SW480 (cell line): ENCODE measurements at places on chromosomes 7 and 10.
A peak's percentile ranks its signal among the peaks of the same experiment; 100 is the strongest.

DNA sequence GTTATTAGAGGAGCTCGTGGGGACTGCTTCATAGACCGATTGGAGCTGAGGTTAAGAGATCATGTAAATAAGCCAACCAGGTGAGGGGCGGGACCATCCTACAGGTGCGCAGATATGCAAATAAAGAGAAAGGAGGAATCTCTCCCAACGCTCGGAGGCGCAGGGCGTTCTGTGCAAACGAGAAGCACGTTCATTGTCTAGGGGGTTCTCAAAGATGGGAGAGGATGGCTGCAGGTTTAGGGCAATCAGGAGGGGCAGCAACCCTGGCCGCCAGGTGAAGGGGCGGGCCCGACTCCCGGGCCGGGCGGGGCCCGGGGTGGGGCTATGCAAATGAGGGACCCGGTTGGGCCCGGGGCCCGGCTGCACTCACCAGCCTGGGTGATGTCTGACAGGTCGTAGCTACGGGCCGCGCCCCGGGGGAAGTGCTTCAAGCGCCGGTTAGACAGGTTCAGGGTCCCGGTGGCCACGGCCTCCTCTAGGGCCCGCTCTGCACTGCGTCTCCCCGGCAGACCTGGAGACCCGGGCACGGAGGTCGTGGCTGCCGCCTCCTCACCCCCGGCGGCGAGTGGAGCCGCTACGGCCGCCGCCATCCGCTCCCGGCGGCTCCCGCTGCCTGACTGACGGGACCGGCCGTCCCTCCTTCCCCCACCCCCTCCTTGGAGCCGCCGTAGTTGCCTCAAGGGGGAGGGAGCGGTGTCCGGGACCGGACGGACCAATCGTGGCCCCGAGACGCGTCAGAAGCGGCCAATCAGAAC is at the start of gene LRCH4:
Gene LRCH4, minus strand, starts transcription at position 619 of the 755 bp plus-strand sequence. Its CDS starts 29 bp downstream, at position 590.
- DNase-seq = peak; percentile 78

- no peak for DNase-seq
Measured at GRCh38 chr10:67852761-67853160, 14.8 kb upstream of the DNAJC12 start.

DNA sequence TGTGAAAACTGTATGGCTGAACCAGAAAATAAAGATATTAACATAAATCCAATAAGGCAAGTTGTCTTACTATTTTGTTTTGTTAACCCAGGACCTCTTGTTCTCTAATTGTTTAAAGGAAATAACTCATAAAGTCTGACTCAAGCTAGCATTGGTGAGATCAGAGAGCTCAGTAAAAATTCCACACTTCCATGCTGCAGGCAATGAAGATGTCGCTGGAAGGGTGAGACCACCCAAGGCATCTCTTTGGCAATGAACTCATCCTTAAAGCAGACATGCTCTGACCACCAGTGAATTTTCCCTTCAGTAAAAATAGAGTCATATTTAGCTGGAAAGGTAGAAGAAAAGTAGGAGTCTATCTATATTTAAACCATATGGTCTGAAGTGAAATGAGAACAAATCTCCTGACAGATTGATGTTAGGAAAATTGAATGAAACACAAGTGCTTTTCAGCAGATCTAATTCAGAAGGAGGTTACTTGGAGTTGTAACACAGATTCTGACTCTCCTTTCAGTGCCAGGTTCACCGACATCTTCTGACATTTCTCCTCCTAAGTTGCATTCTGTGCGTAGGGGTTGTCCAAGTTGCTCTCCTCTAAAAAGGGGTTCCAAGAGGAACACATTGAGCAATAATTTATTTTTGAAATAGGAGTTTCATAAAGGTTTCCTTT is 32.8 kb upstream of the VIPR2 start:
- no peak for DNase-seq

- DNase-seq = no peak
Measured at GRCh38 chr7:135189961-135190360, 19.5 kb upstream of the CYREN start.

DNA sequence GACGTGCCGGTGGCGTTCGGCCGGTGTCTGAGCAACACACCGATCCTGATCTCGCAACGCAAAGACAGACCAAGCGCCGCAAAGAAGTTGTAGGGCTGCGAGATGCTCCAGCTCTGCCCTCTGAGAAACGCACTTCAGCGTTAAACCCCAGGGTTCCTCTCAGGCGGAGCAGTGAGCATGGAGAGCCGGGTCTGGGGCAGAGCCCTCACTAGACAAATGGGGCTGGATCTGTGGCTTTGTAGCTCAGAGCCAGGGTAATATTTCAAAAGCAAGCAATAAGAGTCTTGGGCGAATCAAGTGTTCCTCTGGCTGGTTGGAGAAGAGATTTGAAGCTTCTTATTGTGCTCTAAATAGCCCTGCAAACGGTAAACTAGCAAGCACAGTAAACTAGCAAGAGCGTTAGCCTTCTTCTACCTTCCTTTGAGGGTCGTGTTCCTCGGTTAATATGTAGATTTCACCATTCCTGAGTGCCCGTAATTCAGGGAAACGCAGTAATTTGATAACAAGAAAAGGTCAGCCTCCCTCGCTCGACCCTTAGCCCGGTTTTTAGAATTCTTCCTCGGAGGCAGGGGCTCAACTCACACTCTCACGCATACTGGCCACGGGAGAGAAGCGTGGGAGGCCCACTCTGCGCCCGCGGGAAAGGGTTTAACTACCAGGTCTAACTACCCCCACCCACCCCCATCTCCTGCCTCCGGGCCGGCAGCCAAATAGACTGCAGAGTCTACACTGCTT is 6.7 kb downstream of the SKAP2 start:
- peak; percentile 73 for DNase-seq

- peak; percentile 76 for DNase-seq
Measured at GRCh38 chr7:16989811-16990413, 108.1 kb upstream of the AGR3 start.

- no peak for DNase-seq
Measured at GRCh38 chr10:71255550-71255807, 43.1 kb downstream of the UNC5B start.

GRCh38 chr10:127948791-127949190 is 41.9 kb downstream of the PTPRE start:
- DNase-seq = no peak

GRCh38 chr7:70529914-70530585 is 601.9 kb upstream of the GALNT17 start:
- DNase-seq = no peak

- DNase-seq = no peak
Measured at GRCh38 chr7:135731-136645, 56.4 kb upstream of the FAM20C start.

DNA sequence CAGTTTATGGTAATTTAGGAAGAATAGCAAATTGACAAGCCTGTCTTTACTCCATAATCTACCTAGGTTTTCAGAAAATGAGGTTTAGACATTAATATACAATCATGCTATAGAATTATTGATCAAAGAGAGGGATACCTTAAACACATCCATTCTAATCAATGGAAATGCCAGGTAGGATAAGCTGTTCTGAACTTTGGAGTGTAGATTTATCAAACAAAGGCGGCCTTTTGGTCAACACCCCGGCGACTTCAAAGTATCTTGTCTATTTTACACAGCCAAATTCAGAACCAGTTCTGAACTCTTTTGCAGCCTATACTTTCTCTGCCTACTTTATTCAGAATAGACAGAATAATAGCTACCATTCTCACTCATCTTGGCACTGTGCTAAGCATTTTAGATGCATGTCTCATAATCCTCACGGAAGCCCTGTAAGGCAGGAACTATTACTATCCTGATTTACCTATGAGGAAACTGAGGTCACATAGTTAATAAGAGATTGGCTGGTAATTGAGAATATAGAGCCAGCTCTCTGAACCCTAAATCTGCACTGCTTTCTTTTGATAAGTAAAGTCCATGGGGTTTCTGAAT is 641.9 kb upstream of the LRRTM3 start:
- DNase-seq = no peak

- no peak for DNase-seq
Measured at GRCh38 chr10:4057021-4057420, 272.0 kb upstream of the KLF6 start.

DNA sequence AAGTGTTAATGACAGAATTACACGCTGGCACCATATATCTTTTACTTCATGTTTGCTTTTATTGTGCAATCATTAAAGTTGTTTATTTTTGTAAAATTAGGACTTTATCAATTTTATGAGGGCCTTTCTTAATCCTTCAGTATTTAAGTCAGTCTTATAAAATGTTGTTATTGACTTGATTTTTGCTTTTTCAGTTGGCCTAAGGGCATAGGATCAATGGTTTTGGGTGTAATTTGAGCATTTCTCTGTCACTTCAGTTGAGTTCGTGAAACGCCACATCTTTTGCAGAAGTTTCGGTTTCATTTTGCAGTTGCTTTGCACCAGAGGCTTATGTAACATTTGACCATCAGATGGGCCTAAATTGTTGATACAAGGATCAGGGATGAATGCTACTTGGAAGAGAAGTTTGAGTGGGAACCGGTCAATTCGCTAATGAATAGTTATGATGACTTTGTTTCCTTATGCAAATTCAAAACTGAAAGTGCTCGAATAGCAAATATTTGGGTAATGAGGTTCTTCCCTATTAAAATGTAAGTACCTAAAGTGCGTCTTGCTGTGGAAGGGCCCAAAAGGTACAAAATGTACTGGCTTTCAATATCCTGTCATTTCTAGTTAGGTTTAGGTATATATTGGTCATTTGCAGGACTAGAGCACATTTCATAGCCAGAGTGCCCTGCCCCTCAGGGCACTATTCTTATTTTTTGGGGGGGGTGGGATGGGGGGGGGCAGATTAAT is 340.9 kb downstream of the LRMDA start:
- no peak for DNase-seq

DNA sequence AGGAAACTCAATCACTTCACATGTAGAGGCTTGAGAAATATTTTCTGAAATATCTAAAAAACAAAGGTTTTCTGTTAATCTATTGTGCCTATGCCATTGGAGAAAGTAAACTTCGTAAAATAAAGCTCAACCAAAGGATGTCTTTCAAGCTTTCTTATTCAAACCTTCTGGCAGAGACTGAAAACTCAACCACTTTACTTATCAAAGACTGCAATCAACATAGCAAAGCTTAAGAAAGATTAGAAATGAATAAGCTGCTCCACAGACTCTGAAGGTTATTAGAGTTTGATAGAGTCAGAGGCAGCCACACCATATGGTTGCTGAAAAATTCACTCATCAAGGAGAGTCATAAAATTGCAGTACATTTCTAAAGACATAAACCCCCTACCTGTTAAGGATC is 245.8 kb upstream of the MEOX2 start:
- no peak for DNase-seq

- DNase-seq = no peak
Measured at GRCh38 chr10:112369495-112370423, 4.2 kb upstream of the ACSL5 start.

- no peak for DNase-seq
Measured at GRCh38 chr7:45267262-45267661, 109.7 kb downstream of the RAMP3 start.

DNA sequence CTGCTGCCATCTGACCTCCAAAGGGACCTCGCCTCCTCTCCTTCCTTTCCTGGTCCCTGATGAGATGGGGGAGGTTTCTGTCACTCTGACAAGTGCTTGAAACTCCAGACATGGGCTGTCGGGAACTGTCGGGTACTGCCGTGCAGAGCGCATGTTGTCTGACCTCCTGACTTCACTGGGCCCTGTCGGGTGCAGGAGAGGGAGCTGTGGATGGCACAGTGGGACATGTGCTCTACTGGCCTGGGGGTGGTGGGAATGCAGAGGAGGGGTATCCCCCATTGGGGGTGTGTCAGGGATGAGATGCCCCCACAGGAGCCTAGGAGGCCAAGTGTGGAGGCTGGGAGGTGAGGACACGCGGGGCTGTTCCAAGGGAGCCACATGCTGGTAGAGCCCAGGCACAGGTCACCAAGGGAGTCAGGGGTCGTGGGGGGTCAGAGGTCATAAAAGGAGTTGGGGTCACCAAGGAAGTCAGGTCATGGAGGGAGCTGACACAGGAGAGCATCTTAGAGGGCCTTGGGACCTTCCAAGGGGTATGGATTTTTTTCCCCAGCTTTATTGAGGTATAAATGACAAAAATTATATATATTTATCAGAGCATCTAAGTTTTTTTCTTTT is 30.9 kb downstream of the TMEM120A start:
- DNase-seq = no peak

GRCh38 chr10:13053794-13054462 is 46.0 kb upstream of the OPTN start:
- no peak for DNase-seq

DNA sequence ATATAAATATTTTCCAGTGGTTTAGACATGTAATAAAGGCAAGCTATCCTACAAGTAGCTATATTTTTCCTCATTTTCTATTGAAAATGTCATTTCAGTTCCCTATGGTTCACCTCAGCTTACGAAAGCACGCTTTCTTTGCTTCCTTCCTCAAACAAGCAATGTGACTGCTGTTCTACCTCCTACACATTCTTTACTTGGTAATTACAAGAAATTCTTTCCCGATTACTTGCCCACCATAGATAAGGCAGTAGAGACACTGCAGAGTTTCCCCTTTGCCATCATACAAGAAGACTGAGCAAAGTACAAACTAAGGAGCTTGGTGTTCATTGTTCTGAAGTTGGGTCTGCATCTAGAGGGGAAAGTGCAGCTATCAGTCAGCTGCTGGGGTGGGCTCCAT is 249.4 kb downstream of the CRPPA start:
- DNase-seq = no peak

- no peak for DNase-seq
Measured at GRCh38 chr7:45225948-45226335, 68.4 kb downstream of the RAMP3 start.

GRCh38 chr10:86661161-86662025 is 6.9 kb upstream of the LDB3 start:
- DNase-seq = no peak

- no peak for DNase-seq
Measured at GRCh38 chr7:147670759-147671158, 919.8 kb upstream of the C7orf33 start.

DNA sequence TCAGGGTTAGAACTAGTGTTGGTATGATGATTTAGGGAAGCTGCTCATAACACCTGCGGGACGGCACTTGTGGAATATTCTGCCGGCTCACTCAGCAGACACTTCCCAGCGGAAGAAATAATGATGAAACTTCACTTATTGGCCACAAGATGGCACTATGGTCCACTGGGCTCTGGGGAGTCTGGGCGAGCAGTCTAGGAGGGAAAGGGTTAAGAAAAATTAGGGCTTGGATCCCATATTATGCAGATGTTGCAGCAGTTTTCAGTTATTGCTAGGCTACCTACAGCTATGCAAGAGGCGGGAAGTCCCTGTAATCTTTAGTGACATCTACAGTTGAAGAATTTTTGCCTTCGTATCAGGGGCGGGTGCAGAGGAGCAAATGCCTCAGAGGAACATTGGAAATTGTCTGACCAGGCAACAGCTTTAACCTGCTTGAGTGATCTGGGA is 238.7 kb upstream of the PRSS58 start:
- DNase-seq = peak; percentile 67
